Stimulated activated CD8-positive, alpha-beta memory T cell treated with anti-CD3 and anti-CD28 coated beads, Interleukin-4, amount 100 ng/mL, for 1 hour (primary cell): ENCODE measurements at places on chromosomes 13 and 19.

- no peak for DNase-seq
Measured at GRCh38 chr13:76594435-76594834, 291.8 kb downstream of the KCTD12 start.

GRCh38 chr13:50156140-50156539 lies 140.9 kb downstream of the KCNRG start:
- DNase-seq: no peak

- no peak for DNase-seq
Measured at GRCh38 chr19:4506449-4507149, 11.7 kb downstream of the PLIN4 start.

DNA sequence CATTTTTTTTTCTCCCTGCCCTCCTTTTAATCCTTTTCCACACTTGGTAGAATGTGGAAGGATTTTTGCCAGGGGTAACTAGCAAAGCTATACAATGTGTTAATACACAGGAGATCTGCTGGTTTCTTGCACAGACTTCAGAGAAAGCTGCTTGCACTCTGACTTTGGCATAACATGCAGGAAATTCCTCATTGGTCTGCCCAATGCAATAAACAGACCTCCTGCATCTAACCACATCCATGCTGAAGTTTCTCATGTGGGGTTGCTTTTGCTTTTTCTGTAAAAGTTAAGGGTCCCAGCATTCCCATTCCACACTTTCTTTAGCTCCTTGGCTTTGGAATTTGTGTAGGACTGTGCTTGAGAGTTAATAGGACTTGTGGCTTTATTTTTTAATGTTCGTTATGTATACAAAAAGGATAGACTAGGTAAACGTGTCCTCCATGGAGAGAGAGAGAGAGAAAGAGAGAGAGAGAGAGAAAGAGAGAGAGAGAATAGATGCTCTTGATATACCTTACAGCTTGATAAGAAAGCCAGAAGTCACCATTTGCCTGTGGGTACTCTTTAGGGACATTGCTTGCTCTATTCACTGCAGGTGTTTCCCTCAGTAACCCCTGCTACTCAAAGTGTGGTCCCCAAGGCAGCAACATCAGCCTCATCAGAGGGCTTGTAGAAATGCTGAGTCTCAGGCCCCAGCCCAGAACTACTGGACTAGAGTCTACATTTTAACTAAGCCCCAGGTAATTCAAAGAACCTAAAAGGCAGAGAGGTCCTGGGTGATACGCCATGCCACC lies 170.5 kb downstream of the SHISA2 start:
- DNase-seq: no peak

- no peak for DNase-seq
Measured at GRCh38 chr13:92315265-92315664, 911.3 kb upstream of the GPC6 start.

DNA sequence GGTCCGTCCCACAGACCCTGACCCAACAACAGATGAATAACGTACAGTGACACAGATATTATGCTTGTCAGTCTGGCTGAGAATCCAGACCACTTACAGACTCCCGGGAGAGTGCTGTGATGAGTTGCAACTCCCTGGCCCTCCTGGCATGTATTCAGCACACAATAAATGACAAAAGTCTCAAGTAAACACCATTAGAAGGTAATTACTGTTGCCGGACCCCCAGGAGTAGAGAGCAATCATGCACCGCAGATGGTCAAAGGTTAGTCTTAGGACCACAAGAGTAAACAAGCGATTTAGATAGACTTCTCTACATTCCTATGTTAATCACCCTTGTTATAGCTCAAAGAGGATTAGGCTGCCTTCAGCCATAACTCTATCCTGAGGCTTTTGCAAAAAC lies 726.4 kb upstream of the GPC6 start:
- no peak for DNase-seq

DNA sequence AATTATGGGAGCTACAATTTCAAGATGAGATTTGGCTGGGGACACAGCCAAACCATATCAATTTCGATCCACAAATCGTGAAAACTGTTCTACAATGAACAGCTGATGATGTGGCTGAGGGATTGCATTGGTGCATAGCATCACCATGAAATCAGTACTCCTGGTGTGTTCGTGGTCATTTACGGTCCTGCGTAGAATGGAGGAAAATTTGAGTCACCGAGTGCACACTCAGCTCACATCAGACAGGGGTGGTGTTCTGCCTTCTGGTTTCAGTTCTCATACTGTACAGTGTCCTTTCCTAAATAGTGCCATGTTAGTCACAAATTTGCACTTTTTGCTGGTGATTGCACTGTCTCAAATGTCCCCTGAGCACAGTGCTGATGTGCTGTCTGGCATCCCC lies 39.2 kb downstream of the MYH14 start:
- no peak for DNase-seq

- DNase-seq: peak; percentile 30
Measured at GRCh38 chr13:20118268-20119140, 42.3 kb downstream of the GJA3 start.

DNA sequence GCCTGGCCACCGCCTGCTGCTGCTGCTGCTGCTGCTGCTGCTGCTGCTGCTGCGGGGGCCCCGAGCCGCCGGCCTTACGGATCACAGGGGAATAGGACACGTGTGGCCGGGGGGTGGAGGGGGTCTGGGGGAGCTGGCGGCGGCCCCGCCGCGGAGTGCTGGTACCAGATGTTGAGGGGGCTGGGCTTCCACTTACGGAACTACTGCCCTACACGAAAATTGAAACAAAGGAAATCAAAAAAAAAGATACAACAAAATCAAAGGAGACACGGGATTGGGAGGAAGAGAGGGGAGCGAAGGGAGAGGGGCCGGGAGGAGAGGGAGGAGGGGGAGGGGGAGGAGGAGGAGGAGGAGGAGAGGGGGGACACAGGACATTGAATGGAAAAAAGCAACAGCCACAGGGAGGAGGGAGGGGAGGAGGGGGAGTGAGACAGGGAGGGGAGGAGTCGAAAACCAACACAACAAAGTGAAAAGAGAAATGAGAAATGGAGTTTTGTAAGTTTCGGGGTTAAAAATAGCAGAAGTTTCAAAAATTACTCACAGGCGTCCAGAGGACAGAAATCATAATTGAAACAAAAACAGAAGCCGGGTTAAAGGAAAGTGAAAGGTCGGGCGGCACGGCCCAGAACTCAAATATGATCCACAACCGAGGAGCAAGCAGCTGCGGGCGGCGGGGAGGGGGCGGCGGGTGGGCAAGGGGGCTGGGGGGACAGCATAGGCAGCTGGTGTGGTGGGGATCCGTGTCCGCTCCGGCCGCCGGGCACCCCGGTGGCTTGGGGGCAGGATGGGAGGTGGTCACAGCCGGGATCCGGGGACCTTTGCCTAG lies 57.8 kb downstream of the IER2 start:
- peak; percentile 25 for DNase-seq

GRCh38 chr13:33228648-33229445 lies 56.7 kb downstream of the STARD13 start:
- DNase-seq: no peak

DNA sequence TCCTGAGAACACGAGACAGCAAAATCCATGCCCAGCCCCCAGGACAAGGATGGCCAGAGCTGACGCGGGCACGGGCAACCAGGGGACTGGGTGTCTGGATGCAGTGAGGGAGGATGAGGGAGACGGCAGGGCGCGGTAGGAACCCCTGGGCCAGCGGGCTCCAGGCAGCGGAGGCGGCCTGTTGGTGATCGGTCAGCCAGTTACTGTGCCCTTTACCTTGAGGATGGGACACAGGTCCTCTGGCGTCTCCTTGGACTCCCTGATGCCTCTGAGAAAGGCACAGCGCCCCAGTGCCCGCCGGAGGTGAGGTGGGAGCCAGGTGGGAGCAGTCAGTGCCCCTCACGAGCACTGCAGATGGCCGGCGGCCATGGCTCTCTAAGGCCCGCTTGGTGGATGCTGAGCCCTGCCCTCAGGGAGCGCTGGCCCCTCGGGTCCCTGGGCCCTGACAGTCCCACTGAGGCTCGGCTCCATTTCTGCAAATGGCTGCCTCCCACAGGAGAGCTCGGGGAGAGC lies 31.2 kb downstream of the C13orf46 start:
- no peak for DNase-seq

DNA sequence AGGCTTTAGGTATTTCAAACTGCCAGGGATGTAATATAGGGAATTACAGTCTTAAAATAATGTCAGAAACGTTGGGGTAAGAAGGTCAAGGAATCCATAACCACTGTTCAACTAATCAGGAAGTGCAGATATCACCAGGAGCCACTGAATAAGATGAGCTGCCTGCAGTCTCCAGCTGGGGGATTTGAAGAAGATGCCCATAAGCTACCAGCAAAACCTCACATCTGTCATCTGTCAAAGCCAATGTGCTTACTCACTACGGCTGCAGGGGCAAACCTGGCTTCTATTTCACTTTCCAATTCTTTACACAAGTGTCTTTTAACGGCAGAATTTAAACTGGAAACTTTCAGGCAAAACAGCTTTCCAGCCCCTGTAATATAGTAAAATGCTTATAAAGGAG lies 1410.1 kb upstream of the ATXN8OS start:
- no peak for DNase-seq

GRCh38 chr13:99663185-99663825 lies 162.0 kb downstream of the TM9SF2 start:
- DNase-seq: no peak

- no peak for DNase-seq
Measured at GRCh38 chr13:110646442-110647364, 31.4 kb downstream of the NAXD start.
